Activated naive CD4-positive, alpha-beta T cell treated with anti-CD3 and anti-CD28 coated beads, Interleukin-2, amount 50 U/mL, for 16 hours (primary cell): ENCODE measurements at places on chromosomes 4 and X.

GRCh38 chr4:52951016-52951415, 88.9 kb downstream of the RASL11B start:
- no peak for DNase-seq

DNA sequence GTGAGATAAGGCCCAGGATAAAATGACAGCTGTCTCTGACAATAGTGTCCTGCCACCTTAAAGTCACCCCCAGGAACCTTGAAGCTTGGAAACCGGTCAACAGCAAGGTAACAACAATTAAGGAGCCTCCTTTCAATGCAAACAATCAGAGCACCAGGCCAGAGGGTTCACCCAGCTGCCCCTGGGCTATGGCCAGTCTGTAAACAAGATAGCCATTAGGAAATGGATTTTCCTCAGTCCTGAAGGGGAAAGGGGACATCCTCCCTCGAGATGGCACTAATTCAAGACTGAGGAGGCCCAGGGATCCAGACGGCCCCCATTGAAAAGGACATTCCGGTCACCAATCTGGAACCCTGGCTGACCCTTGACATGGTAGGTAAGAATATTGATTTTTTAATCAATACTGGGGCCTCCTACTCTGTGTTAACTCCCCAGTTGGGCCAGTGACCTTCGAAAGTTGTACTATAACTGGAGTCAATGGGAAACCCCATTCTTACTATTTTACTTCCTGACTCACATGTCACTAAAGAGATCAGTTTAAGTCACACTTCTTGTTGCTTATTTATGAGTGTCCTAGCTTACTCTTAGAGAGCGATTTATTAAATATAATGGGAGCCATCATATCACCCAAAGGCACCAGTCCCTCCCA, 61.7 kb upstream of the CT45A1 start:
- no peak for DNase-seq

DNA sequence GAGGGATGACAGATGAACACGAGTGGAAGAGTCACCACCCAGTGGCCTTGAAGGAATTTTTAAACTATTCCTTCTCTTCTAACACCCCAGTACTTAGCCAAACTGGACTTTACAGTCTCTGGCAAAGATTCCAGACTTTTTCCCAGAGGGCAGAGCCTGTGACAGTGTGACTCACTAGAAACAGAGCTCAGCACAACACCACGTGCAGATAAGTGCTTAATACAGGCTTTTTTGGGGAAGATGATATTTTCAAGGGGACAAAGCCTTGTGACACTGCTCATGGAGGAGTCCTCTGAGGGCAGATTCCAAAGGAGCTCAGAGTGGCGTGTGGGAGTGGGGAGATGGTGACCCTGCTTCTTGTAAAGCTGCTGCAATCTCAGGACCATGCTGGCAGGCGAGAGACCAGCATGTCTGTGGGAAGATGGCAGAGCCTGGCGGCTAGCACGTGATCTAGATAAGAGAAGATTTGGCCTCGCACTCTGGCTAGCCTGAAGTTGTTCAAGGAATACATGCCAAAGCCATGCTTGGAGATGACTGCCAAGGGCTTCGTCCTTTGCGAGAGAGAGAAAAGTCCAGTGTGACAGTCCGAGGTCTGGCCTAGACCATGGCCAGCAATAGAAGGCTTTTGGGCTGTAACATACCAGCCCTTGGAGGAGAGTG, 2.4 kb downstream of the RAB33A start:
- DNase-seq, result no peak

GRCh38 chrX:925652-926061, 286.8 kb downstream of the CRLF2 start:
- DNase-seq, result no peak

- DNase-seq, result no peak
These were observed 210.6 kb downstream of the CCNG2 start for GRCh38 chr4:77367638-77368037.

GRCh38 chr4:99219479-99219878, 433 bp upstream of the ADH6 start:
- DNase-seq, result no peak

GRCh38 chrX:1419545-1420355, 27.8 kb upstream of the SLC25A6 start:
- DNase-seq, result no peak

- no peak for DNase-seq
These were observed 191.0 kb upstream of the EMCN start for GRCh38 chr4:100708776-100709175.

DNA sequence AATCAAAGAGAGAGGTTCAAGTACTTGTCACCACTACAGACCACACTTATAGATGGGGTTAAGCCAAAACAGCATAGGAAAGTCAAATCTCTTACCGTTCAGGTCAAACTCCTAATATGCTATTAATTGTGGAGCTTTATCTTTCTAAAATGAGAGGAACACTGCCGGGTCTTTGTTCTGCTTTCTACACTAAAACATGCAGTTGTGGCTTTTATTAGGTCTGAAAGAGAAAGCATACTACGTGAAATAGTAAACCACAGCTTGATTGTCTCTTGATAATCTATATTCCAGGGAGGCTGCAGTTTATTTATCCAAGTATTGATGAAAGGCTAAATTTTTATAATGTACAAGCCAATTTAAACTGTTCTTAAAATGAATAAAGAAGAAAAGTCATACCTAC, 12.3 kb upstream of the INPP4B start:
- DNase-seq, result no peak
